ENCODE measurements at places on chromosomes 16 and 17.
A peak's percentile ranks its signal among the peaks of the same experiment; 100 is the strongest.

DNA sequence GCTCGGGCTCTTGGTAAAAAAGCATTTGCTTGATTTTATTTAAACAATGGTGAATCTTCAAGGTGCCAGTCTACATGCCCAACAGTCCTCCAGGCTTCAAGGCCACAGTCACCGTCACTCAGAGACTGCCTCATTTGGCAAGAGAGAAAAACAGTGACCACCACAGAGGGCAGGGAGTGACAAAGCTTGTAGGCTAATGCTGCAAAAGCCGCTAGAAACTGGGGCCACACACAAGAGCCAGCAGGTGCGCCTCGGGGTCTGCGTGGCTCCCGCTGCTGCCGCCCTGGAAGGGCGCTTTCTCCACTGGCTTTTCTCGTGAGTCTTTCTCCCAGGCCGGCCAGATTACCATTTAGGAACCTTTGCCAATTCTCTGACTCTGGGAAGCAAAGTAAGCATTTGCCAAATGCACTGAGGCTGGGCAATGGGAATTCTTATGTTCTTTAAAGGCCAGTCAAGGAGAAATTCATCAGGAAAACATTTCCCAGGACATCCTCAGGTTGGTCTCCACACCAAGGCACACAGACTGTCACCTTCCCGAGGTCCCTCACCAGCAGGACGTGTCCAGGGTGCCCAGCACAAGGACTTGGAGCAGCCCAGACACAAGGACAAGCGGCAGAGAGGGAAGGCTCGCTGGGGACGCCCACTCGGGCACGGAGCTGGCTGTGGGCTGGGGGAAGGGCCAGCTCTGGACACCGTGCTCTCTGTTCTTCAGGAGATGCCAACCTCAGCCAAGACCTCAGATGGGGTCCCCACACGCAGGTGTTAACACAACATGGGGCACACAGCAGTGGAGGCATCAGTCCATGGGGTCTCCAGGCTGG is 12.5 kb upstream of the C16orf95 start:
- DNase-seq = no peak

DNA sequence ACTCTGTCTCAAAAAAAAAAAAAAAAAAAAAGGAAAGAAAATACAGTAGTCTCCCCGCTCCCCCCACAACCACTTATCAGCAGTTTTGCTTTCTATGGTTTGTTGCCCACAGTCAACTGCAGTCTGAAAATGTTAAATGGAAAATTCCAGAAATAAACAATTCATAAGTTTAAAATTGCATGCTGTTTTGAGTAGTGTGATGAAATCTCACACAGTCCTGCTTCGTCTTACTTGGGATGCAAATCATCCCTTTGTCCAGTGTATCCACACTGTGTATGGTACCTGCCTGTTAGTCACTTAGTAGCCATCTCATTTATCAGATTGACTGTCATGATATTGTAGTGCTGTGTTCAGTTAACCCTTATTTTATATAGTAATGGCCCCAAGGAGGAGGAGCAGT is 41.5 kb downstream of the NF1 start:
- DNase-seq = no peak

DNA sequence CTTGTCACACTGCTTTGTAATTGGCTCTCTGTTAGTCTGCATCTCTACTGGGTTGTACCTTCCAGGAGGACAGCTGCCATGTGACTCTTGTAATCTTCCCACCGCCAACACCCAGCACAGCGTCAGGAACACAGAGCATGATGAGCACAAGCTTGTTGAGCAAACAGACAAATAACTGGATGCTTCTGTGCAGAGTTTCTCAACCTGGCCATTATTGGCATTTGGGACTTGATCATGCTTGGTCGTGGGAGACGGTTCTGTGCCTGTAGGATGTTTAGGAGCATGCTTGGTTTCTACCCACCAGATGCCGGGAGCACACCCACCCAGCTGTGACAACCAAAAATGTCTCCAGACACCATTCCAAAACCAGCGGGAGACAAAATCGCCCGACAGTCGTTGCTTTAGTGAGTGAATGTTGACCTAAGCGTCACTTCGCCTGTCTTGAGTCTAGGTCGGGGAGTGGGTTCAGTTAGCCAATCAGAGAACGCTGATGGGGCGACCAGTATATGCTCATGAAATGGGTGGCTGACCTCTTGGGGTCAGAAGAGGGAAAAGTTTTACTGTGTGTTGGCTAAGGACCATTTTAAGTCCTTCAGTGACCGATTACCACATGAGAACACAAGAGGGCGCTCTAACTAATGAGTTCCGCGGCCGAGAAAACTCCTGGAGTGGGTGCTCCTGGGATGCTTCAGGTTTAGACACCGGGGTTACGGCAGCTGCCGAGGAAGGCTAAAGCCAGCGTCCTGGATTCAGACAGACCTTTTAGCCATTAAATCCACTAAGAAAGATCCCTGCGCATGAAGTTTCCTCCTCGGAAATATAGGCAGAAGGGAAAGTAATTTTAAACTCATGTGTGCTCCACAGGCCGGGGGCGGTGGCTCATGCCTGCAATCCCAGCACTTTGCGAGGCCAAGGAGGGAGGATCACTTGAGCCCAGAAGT is 57.8 kb upstream of the TEX2 start:
- DNase-seq = peak; percentile 99

- DNase-seq = no peak
These were observed 29.4 kb downstream of the CCR7 start for GRCh38 chr17:40535924-40536294.

GRCh38 chr17:64385187-64386083 is 5.2 kb downstream of the PECAM1 start:
- no peak for DNase-seq

DNA sequence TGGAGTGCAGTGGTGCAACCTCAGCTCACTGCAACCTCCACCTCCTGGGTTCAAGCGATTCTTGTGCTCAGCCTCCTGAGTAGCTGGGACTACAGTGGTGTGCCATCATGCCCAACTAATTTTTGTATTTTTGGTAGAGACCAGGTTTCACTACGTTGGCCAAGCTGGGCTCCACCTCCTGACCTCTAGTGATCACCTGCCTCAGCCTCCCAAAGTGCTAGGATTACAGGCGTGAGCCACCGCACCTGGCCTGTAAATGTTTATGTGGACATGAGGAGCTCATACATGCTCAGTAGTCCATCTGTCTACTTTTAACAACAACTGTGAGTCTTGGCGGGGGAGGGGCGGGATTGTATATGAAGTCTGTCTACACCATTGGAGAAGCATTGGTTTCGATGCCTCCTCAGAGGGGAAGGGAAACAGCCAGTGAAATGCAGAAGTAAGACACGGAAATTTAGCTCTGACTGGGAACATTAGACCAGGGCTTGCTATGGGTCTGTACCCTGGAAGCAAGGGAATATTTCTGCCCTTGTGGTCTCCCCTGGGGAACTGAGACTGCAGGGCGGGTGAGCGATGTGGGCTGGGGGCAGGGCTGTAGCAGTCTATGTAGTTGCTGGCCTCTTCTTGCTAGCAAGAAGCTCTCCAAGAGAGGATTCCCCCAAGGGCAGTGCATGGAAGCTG is 9.3 kb downstream of the NUBP1 start:
- no peak for DNase-seq

GRCh38 chr16:12489357-12489990 is 314.2 kb downstream of the CPPED1 start:
- no peak for DNase-seq

GRCh38 chr17:50993544-50993943 is 127.1 kb downstream of the SPAG9 start:
- DNase-seq = no peak

DNA sequence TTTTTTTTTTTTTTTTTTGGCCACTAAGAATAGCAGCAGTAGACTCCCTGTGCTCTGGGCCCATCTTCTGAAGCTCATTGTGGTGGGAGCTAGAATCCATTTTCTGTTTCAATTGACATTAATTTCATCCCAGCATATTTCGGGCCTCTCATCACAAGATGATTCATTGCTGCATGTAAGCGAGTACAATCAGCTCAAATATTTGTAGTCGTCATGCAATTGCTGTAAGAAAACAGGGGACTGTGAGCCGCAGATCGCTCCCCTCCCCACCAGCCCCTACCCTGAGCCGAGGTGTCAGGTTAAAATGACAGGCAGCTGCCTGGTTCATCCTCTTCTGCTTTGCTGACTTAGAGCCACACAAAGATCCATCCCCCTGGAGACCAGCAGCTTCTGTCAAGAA is 358.8 kb upstream of the CDH5 start:
- DNase-seq = no peak

DNA sequence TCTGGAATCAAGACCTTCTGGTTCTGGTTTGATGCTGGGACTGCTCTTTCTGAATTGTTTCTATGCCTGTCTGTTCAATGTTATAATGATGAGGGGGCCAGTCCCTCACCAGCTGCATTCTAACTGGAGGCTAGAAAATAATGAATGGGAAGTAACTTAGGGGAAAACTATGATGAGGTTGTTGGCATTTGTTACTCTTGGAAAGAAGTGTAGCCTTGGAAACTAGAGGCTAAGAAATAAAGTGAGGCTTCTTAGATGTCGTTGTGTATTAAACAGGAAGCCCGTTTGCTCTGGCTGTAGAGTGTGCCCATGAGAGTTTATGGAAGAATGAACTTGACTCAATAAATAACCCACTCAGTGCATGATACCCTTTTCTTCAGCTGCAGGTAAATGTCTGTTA is 140.8 kb downstream of the PRKCA start:
- no peak for DNase-seq

- no peak for DNase-seq
These were observed 16.0 kb downstream of the CSNK1D start for GRCh38 chr17:82257473-82257872.
